ENCODE measurements at places on chromosomes 11 and 22.

DNA sequence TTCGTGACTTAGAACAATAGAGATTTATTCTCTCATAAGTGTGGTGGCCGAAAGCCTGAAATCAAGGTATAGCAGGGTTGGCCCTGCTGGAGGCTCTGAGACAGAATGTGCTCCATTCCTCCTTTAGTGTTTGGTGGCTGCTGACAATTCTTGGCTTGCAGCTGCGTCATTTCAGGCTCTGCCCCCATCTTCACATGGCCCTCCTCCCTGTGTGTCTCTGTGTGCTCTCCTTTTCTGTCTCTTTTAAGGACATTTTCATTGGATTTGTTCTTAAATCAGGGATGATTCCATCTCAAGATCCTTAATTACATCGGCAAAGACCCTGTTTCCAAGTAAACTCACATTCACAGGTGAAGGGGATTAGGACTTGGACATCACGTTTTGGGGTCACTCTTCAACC lies 10.2 kb upstream of the APOL6 start:
- H3K27me3 ChIP-seq = no peaks in the 10 kb centered on the region
- DNase-seq = no peak
- no peak overlapping the region for H3K4me3 ChIP-seq
- no peaks in the 10 kb centered on the region for H3K36me3 ChIP-seq
- peaks cover 6% of the 10 kb centered on the region for H3K4me1 ChIP-seq
- H3K27ac ChIP-seq = peak overlapping the region; percentile 71

GRCh38 chr11:86442827-86443226 lies 68.1 kb downstream of the CCDC81 start:
- no peaks in the 10 kb centered on the region for H3K4me1 ChIP-seq
- no peaks in the 10 kb centered on the region for H3K27me3 ChIP-seq
- no peak for DNase-seq
- H3K4me3 ChIP-seq = no peak overlapping the region

- H3K4me1 ChIP-seq = peaks cover 18% of the 10 kb centered on the region
- no peak for DNase-seq
- H3K27me3 ChIP-seq = no peaks in the 10 kb centered on the region
- no peak overlapping the region for H3K4me3 ChIP-seq
Measured at GRCh38 chr22:32957200-32957803, 100.9 kb downstream of the SYN3 start.

GRCh38 chr11:119361941-119362725 lies 15.6 kb upstream of the MFRP start:
- no peaks in the 10 kb centered on the region for H3K36me3 ChIP-seq
- H3K27ac ChIP-seq = peak overlapping the region; percentile 50
- DNase-seq = no peak
- peaks cover 34% of the 10 kb centered on the region for H3K4me1 ChIP-seq
- H3K27me3 ChIP-seq = no peaks in the 10 kb centered on the region

GRCh38 chr11:128662076-128662475 lies 31.8 kb upstream of the FLI1 start:
- H3K36me3 ChIP-seq = no peaks in the 10 kb centered on the region
- H3K27ac ChIP-seq = no peak overlapping the region
- H3K4me3 ChIP-seq = no peak overlapping the region

GRCh38 chr11:79371152-79371551 lies 69.7 kb downstream of the TENM4 start:
- H3K27me3 ChIP-seq = no peaks in the 10 kb centered on the region
- H3K36me3 ChIP-seq = no peaks in the 10 kb centered on the region
- H3K27ac ChIP-seq = no peak overlapping the region
- no peak overlapping the region for H3K4me3 ChIP-seq

DNA sequence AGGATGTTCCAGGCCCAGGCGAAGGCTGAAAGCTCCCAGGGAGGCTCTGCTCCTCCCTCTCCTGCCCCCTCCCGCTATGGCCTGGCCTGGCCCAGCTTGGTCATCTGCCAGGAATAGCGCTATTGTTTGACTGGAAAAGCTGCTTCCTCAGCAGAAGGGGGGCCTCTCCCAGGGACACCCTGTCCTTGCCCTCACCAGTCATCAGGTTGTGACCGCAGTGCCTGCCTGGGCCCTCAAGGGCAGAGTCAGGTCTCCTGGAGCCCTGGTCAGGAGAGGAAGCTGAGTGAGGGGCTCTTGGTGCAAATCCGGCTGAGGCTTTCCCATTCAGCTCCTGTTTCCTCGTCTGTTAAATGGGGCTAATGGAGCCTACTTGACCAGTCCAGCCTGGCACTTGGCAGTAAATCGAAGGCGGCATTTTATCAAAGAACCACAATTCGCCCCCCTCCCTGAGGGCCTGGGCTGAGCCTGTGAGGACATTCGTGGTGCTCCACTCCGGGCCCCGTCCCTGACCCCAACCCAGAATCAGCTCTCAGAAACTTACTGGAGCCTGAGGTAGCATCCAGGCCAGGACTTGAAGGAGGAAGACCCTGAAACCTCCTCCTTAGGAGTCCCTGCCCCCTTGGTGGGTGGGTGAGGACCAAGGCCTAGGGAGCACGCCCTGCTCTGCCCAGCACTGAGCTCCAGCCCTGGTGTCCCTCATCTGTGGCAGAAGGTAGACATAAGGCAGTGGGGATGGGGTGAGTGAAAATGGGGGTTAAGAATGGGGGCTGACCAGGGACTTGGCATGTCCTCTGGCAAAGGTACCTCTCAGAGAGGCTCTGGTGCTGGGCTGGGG lies 2.0 kb upstream of the CASTOR1 start:
- peak; percentile 94 for DNase-seq
- H3K4me1 ChIP-seq = peaks cover 48% of the 10 kb centered on the region
- no peak overlapping the region for H3K4me3 ChIP-seq
- H3K36me3 ChIP-seq = peaks cover 25% of the 10 kb centered on the region

DNA sequence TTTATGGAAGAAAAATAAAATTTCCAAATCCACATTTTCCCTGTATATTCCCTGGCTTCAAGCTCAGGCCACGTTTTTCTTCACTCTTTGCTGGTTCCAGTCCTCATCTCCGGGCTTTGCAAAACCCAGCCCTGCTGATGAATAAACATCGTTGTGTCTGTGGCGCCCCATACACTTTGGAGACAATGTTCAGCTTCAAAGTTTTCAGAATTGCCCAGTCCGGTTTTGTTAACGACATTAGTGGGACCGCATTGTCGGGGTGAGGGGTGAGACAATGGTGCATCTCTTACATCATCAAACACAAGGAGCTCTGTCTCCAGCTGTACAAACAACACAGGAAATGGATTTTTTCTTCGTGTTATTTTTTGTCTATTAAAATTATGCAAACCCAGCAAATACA lies 53.4 kb upstream of the HTATIP2 start:
- no peaks in the 10 kb centered on the region for H3K27me3 ChIP-seq
- H3K36me3 ChIP-seq = no peaks in the 10 kb centered on the region
- H3K27ac ChIP-seq = no peak overlapping the region
- no peaks in the 10 kb centered on the region for H3K4me1 ChIP-seq

GRCh38 chr11:45897556-45897955 lies 9.5 kb downstream of the FREY1 start:
- no peaks in the 10 kb centered on the region for H3K36me3 ChIP-seq
- no peaks in the 10 kb centered on the region for H3K27me3 ChIP-seq
- H3K27ac ChIP-seq = no peak overlapping the region
- DNase-seq = no peak
- no peak overlapping the region for H3K4me3 ChIP-seq

DNA sequence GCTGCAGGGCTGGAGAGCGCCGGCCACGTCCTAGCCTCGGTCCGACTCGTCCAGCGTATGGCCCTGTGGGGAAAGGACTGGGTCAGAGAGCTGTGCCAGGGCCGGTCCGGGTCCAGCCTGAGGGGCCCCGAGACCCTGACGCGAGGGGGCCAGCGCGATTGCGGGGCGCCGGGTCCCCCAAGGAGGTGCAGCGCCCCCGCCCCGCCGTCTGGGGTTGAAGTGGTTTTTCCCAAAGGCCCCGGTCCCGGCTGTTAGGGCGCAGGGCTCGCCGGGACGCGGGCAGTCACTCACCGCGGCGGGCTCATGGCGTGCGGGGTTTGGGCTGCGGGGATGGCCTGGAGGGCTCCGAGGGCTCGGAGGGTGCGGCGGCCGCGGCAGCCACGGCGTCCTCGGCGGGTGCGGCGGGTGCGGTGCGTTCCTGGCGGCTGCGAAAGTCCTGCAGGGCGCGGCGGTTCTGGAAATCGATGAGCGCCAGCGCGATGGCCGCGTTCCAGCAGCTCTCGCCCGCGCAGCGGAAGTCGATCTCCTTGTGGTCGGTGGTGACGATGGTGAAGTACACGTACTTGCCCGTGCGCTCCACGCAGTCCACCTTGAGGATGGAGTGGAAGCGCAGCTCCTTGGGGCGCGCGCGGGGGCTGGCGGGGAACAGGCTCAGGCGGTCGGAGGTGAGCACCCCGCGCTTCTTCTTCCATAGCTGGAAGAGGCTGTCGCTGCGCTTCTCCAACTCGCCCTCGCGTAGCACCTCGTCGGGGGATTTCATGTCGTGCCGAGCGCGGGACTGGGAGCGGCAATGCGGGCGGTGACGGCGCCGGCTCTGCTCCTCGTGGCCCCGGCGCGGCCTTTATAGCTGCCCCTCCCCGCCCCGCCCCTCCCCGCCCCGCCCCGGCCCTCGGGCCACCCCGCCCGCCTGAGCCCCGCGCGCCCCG lies at the start of gene PHLDA2:
Gene PHLDA2 (minus strand): TSS at position 816 of the 926 bp plus-strand sequence. CDS start 56 bp downstream, at position 760.
- H3K36me3 ChIP-seq = no peaks in the 10 kb centered on the region
- peak; percentile 63 for DNase-seq
- H3K4me1 ChIP-seq = peaks cover 30% of the 10 kb centered on the region
- H3K27me3 ChIP-seq = no peaks in the 10 kb centered on the region
- peak within 1 kb of the TSS; percentile 85 for H3K27ac ChIP-seq
- peak within 1 kb of the TSS; percentile 55 for H3K4me3 ChIP-seq

DNA sequence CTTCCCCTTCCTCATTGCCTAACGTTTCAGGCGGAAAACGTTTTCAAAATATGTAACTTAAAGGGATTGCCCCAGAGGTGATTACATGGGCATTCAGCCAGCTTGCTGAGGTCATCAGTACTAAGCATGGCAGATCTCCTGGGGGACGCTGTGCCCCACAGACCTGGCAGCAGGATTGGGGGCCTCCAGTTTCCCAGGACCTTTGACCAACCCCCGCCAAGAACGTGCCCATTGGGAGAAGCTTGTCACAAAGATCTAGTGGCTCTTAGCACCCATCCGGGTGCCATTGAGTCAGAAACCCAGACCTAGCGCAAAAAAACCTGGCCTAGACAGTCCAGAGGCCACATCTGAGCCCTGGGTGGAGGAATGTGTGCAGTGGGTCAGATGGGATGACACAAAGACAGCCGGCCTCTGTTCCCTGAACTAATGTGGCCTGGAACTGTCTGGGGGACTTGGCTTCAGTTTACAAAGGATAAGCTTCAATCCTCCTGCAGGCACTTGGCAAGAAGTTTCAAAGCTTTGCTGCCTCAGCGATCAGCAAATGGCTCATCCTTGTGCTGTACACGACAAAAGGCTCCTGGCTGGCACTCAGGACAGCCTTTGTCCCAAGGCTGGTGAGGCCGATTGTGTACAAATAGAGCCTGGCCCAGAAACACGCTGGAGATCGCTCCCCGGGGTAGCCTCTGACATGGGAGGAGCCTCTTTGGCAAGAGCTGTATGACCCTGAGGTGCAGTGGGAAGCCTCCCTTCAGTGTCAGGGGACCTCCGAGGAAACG lies 9.5 kb downstream of the C1QTNF6 start:
- no peaks in the 10 kb centered on the region for H3K36me3 ChIP-seq
- DNase-seq = peak; percentile 66
- peaks cover 47% of the 10 kb centered on the region for H3K4me1 ChIP-seq
- no peaks in the 10 kb centered on the region for H3K27me3 ChIP-seq

DNA sequence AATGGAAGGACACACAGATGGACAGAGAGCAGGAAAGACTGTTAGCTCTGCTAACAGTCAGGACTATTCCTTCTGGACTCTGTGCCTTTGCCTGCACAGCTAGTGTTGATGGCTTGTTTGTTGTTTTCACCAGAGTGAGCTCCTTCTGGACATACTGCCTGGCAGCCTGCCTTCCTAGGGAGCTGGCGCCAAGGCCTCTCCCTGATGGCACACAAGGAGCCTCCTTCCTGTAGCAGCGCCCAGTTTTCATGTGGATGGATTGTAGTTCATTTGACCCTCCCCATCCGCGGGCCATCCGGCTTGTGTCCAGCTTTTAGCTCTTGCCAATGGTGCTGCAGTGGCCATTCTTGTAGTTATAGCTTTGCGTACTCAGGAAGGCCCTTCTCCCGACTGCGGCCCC lies 16.6 kb upstream of the BCR start:
- no peaks in the 10 kb centered on the region for H3K36me3 ChIP-seq
- H3K27me3 ChIP-seq = no peaks in the 10 kb centered on the region
- no peak overlapping the region for H3K4me3 ChIP-seq
- H3K4me1 ChIP-seq = peaks cover 5% of the 10 kb centered on the region

DNA sequence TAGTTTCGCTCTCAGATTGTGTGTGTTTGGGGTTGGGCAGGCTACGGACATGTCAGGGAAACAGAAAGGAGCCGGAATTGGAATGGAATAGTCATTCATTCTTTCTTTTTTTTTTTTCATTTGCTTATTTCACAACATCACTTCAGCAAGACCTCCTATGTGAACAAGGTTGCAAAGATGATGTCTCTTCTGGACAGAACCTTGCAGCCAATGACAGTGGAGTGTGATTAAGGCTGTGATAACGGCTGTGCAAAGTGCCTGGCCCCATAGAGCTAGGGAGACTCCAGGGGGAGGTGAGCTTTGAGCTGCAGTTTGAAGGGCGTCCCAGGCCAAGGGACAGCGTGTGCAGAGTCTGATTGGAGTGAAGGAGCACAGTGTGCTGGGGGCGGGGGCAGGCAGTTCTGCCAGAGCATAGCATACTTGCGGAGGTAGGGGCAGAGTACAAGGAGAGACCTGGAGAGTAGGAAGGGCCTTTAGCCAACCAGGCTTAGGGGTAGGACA lies 3.4 kb downstream of the TIGD3 start:
- H3K4me1 ChIP-seq = peaks cover 22% of the 10 kb centered on the region
- no peak overlapping the region for H3K27ac ChIP-seq
- no peak for DNase-seq

- peaks cover 32% of the 10 kb centered on the region for H3K4me1 ChIP-seq
- no peak overlapping the region for H3K4me3 ChIP-seq
- DNase-seq = peak; percentile 72
- H3K27ac ChIP-seq = peak overlapping the region; percentile 40
Measured at GRCh38 chr22:43298062-43298801, 44.9 kb downstream of the SCUBE1 start.

DNA sequence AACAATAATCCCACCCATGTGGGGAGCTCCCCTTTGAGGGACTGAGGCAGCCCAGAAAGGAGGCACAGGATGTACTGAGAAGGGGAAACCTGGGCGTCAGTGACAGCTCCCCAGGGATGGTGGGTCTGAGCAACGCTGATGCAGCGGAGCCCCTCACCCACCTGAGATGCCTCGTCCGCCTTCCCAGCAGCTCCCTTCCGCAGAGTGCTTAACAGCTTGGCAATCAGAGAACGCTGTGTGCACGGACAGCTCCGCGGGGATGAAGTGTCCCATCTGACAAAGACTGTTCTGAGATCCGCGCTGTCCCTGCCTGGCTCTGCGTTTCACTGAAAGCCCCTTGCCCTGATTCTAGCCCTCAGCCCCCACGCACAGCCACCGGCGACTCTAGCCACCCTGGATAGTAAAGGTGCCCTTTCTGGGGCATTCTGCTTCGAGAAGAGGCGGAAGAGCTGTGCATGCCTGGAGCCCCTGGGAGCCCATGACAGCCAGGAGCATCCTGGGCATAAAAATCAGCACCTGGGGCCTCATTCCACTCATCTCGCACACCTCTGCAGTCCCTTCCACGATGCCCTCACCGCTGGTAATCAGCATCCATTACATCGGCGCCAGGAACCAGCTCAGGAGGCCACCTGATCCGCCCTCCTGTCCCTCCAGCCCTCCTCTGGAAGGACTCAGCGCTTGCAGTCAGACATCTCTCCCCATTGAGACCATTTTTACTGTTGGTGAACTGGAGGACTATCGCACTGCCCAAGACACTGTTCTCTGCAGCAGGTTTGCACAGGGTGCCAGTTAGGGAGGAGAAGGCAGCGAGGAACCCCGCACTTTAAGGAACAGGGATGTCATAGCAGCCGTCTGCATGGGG lies 10.7 kb downstream of the KCNJ5 start:
- H3K27me3 ChIP-seq = no peaks in the 10 kb centered on the region
- no peak overlapping the region for H3K27ac ChIP-seq
- no peaks in the 10 kb centered on the region for H3K36me3 ChIP-seq

All from upper lobe of left lung (tissue), 6 donors.